NCI-H510A treated with DMSO at 0.1 percent for 48 hours (cell line): ENCODE measurements at places on chromosomes 1 and 21.

- DNase-seq: no peak
Observed at GRCh38 chr1:114342376-114342775, 168.6 kb downstream of the TRIM33 start.

GRCh38 chr1:31703431-31704270 is at the start of gene COL16A1:
Gene COL16A1, minus strand, starts transcription at chr1:31704017. Its CDS starts 1,824 bp downstream, at chr1:31702193.
- no peak for DNase-seq

GRCh38 chr1:167548059-167548932 is 5.3 kb downstream of the CREG1 start:
- no peak for DNase-seq

- no peak for DNase-seq
Observed at GRCh38 chr1:194338241-194338948, 1152.0 kb upstream of the B3GALT2 start.

GRCh38 chr1:180040034-180040433 is 85.4 kb downstream of the CEP350 start:
- DNase-seq: no peak

GRCh38 chr1:2411801-2412394 is 466 bp downstream of the PEX10 start:
- DNase-seq: no peak

DNA sequence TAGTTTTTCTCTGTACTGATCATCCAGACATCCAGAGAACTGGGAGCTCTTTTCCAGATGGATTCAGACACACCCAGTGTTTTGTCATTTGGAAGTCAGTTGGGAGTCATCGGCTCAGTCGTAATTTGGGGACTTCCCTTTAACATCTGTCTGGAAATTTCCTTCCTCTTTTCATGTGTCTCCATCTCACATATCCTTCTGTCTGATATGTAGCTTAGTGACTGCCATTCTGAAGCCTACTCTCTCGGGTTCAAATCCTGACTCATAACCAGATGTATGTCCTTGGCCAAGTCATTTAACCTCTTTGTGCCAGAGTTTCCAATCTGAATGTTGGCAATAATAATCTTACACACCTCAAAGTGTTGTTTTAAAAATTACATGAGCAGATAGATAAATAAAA is 3.0 kb downstream of the MORC3 start:
- DNase-seq: no peak

- no peak for DNase-seq
Observed at GRCh38 chr1:117189726-117190125, 21.0 kb downstream of the VTCN1 start.

DNA sequence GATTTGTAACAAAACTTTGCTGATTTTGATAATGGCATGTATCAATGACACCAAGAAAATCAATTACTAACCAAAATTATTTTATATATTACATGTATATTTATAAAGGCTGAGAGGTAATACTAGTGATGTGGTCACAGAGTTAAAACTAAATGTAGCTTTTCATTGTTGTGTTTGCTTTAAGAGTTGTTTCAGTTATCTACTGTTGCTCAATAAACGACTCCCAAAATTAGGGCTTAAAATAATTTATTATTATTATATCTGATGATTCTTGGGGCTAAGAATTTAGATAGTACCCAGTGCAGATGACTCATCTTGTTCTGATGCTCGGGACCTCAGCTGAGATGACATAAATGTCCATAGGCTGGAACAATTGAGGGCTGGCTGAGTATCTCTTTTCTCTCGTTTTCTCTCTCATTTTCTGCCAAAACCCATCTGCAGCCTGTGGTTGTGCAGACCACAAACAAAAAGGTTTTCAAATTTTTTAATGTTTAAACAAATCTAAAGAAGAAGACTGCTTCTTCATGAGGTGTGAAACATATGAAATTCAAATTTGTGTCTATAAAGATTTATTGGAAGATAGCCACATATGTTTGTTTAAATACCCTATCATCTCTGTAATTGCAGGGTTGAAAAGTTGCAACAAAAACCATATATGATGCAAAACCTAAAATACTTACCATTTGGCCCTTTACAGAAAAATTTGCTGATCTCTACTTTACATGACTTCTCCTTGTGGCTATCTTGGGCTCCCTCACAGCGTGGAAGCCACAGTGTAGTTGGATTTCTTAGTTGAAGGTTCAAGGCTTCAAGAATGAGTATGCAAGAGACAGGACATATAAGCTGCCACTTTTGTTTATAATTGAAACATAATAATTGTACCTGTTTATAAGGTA is 14.8 kb upstream of the PTPRC start:
- DNase-seq: no peak

- no peak for DNase-seq
Observed at GRCh38 chr1:181086091-181086490, 2.4 kb upstream of the IER5 start.

DNA sequence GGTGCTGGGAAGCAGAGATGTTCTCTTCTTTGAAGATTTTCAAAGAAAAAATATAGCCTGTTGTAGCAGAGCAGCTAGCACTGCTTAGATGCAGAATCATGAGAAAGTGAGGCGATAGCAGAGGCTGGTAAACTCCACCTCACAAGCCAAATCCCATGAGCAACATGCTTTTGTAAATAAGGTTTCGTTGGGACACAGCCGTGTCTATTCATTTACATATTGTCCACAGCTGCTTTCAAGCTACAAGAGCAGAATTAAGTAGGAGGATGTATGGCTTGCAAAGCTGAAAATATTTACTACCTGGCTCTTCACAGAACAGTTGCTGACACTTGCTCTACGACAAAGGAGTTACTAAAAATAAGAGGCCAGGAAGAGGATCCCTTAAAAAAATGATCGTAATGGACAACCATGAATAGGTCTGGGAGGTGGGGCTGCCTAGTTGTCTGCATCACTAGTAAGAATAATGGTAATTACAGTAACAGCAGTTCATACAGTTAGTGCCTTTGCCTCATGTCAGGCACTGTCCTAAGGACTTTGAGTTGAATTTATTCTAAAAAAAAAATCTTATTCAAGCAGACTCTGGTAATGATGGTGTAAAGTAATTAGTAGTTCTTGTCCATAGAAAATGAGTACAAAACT is 622.0 kb downstream of the KIF26B start:
- DNase-seq: peak; percentile 94

- peak; percentile 60 for DNase-seq
Observed at GRCh38 chr1:228734881-228735801, at the start of gene RHOU. Gene RHOU, plus strand, starts transcription at chr1:228735479. Its CDS starts 264 bp downstream, at chr1:228735743.

- DNase-seq: no peak
Observed at GRCh38 chr1:167562702-167563101, 9.1 kb upstream of the CREG1 start.

DNA sequence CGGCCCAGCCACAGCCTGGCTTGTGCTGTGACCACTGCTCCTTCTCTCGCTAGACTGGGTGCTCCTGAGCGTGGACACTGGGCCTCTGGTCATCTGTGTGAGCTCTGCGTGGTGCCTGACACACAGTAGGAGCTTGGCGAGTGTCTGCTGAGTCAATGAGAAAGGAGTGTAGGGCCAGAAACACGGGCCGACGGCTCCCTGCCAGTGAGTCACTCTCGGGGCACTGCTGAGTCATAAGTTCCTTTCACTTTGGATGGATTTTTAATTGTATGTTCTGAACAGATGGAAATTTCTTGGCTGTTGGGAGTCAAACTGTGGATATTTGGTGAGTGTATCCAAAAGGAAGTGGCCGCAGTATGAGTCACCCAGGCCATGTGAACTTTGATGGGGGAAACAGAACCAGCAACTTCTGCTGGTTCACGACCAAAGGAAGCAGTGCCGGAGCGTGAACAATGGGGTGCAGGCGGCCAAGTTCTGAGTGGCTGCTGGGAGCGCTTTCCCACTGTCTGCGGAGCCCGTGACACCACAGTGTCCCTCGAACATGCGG is 41.0 kb upstream of the COL18A1 start:
- no peak for DNase-seq

- DNase-seq: no peak
Observed at GRCh38 chr1:228368801-228369607, 37.6 kb downstream of the TRIM11 start.

DNA sequence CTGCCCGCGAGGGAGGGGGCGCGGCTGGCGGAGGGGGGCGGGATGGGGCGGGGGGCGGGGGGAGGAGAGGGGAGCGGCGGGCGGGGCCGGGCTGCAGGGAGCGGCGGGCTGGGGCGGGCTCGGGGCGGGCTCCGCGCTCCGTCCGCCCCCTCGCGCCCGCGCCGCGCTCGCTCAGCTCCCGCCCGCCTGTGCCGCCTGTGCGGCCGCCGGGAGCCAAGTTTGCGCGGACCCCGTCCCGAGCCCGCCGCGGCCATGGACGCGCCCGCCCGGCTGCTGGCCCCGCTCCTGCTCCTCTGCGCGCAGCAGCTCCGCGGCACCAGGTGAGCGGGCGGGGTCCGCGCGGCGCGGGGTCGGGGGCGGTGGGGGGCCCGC is at the start of gene GABRD:
TSS of gene GABRD (plus strand) at position 174 of the 372 bp plus-strand sequence. CDS start at position 253, 79 bp downstream.
- DNase-seq: no peak

GRCh38 chr21:29649406-29649814 is 290.4 kb downstream of the GRIK1 start:
- DNase-seq: no peak

DNA sequence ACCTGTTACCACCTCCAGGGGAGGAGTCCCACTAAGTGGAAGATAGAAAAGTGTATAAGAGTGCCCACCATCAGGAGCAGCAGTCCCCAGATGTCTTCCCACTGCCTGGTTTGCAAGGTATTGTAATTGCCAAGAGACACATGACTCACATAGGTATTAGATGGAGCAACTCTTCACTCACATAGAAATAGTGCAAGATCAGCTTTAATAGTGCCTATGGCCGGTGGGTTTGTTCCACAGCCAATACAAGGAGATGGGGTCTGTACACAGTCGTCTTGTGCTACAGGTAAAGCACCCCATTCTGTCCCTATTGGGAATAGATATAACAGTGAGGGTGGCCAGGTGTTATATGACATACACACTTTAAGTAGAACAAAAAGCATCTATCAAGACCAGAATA is 18.6 kb upstream of the GBP5 start:
- no peak for DNase-seq

DNA sequence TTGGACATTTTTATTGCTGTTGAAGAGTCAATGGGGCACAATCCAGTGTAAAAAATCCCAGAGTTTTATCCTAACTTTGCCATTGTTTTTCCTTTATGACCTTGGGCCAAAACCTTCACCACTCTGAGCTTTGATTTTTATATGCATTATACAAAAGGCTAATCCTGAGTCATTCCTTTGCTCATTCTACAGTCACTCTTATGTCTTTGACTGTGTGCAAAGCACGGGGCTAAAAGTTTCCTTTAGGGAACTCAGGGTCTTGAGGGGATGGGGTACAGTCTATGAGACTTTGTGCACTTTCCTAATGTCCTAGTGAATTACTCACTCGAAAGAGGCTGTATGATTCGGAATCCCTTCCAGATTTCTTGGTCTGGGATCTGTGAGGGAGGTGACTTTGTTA is 543.2 kb upstream of the CAMK1G start:
- DNase-seq: no peak

- no peak for DNase-seq
Observed at GRCh38 chr1:150065184-150065871, 2.2 kb upstream of the VPS45 start.

- peak; percentile 29 for DNase-seq
Observed at GRCh38 chr1:1397839-1398523, 1.2 kb downstream of the CCNL2 start.

DNA sequence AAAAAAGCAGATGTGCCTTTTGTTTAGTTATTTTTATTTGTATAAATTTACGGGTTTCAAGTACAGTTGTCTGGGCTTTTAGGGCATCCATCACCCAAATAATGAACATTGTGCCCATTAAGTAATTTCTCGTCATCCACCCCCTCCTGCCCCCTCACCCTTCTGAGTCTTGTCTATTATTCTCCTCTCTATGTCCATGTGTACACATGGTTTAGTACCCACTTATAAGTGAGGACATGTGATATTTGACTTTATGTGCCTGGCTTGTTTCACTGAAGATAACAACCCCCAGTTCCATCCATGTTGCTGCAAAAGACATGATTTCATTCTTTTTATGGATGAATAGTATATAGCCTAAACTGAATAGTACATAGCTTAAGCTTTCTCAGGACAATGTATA is 189.2 kb downstream of the ZP4 start:
- DNase-seq: peak; percentile 49

DNA sequence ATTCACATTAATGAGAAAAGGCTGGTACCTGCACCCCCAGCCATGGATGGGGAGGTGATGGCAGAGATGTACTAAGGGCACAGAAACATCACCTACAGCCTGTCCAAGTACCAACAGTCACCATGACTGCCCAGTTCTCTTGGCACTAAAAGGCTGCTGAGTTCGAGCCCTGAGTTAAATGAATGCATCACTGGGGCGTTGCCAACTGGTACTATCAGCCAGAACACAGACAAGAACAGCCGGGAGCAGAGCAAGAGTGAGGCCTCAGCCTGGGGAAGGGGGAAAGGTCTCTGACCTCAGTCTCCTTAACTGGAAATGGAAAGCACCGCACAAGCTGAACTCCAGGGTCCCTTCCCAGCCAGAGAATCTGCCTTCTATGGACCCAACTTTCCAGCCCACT is 60.5 kb downstream of the GLIS1 start:
- DNase-seq: no peak

- no peak for DNase-seq
Observed at GRCh38 chr1:192555399-192555798, 20.2 kb upstream of the RGS1 start.

DNA sequence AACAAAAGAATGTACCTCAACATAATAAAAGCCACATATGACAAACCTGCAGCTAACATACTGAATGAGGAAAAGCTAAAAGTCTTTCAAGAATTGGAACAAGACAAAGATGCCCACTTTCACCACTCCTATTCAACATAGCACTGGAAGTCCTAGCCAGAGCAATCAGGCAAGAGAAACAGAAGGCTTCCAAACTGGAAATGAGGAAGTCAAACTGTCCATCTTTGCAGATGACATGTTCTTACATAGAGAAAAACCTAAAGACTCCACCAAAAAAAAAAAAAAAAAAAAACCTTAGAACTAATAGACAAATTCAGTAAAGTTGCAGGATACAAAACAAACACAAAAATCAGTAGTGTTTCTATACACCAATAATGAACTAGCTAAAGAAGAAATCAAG is 20.2 kb downstream of the NSL1 start:
- no peak for DNase-seq

GRCh38 chr1:64895500-64895899 is 70.8 kb downstream of the JAK1 start:
- DNase-seq: no peak

GRCh38 chr1:5253036-5253435 is 598.6 kb downstream of the AJAP1 start:
- no peak for DNase-seq

GRCh38 chr1:184800876-184801275 is 46.2 kb upstream of the EDEM3 start:
- no peak for DNase-seq

GRCh38 chr1:206582971-206583706 is 29.1 kb downstream of the EIF2D start:
- DNase-seq: no peak

- DNase-seq: no peak
Observed at GRCh38 chr1:152759453-152760173, 1.8 kb downstream of the KPRP start.

- peak; percentile 78 for DNase-seq
Observed at GRCh38 chr1:154970631-154971340, at the start of gene SHC1. Gene SHC1, minus strand, starts transcription at chr1:154970747. Its CDS starts 221 bp downstream, at chr1:154970526.

GRCh38 chr1:37865348-37866120 is 6.1 kb upstream of the MTF1 start:
- no peak for DNase-seq

- no peak for DNase-seq
Observed at GRCh38 chr1:232590744-232591082, 39.2 kb downstream of the SIPA1L2 start.
